Hepatocyte (in vitro differentiated cells): ENCODE measurements at places on chromosomes 2 and 18.
A peak's percentile ranks its signal among the peaks of the same experiment; 100 is the strongest.

GRCh38 chr2:166784296-166784946 lies 103.9 kb upstream of the XIRP2 start:
- peak; percentile 16 for DNase-seq

GRCh38 chr2:168208652-168209051 lies 38.7 kb downstream of the STK39 start:
- no peak for DNase-seq

DNA sequence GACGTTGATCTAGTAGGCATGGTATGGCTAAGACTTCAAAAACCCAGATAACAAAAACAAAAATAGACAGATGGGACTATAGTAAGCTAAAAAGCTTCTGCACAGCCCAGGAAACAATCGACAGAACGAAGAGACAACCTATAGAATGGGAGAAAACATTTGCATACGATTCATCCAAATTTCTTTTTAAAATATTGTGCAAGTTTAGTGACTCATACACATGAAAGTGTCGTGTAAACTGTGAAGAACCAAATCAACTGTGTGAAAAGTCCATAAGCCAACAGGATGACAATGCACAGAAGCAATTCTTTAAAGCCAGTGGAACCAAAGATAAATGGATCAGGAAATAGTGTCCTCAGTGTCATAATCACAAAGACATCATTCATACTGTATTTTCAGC lies 671.1 kb downstream of the RNF144A start:
- DNase-seq = no peak

DNA sequence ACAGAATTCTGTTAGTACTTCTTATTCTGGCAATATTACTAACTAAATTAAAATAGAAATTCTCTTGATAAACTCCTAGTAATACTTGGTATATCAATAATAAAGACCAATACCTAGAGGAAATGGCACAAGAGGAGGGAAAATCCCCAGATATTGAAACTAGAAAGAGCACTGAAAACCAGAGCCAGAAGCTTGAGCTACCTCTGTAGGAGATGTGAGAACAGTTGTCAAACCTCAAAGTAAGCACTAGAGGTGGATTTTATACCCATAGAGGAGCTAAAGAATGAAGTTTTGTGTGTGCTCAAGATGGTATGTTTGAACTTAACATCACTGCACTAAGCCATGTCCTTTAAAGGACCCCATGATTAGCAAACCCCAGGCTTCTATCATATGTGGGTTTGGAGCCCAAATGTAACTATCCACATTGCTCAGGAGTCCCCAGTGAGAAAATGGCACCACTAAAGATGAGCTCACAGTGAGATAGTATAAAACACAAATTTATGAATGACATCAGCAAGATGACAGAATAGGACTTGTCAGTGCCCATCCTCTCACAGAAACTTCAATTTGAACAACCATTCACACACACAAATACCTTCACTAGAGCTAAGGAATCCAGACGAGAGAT lies 122.1 kb downstream of the PKP4 start:
- DNase-seq = no peak

DNA sequence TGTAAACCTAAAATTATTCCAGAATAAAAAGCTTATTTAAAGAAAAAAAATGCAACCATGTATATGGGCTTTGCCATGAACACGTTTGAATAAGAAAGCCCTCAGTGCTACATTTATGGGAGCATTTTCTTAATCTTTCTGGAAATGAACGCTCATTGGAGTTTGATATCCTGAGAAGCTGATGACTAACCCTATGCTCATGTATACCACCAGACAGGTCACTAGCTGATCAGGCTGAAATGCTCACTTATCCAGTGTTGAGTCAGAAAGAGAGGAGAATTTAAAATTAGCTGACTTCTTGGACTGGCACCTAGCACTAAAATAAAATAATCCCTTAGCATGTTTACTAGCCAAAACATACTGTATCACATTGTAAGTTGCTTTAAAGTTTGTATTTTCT lies 254.9 kb upstream of the SIX3 start:
- DNase-seq = no peak

DNA sequence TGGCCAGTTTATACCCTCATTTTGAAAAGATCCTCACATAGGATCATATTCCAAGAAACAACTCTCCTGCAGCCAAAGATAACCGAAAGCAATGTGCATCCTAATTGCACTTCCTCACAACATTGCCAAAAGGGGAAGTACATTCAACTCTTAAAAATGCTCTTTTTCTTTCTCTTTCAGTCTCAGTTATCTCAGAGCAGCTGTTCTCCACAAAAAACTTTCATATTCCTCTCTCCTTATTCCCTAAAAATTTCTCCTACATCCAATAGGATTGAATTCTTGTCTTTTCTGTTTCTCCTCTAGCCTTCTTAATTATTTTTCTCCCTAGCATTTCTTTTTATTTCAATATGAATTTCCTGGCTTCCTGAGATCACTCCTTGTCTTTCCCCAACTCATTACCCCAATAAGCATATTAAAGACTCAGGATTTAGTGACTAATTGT lies 7.4 kb upstream of the VRK2 start:
- no peak for DNase-seq

GRCh38 chr18:9333441-9334328 lies 888 bp upstream of the TWSG1 start:
- no peak for DNase-seq

GRCh38 chr18:3919396-3920061 lies 469.6 kb downstream of the TGIF1 start:
- DNase-seq = no peak

DNA sequence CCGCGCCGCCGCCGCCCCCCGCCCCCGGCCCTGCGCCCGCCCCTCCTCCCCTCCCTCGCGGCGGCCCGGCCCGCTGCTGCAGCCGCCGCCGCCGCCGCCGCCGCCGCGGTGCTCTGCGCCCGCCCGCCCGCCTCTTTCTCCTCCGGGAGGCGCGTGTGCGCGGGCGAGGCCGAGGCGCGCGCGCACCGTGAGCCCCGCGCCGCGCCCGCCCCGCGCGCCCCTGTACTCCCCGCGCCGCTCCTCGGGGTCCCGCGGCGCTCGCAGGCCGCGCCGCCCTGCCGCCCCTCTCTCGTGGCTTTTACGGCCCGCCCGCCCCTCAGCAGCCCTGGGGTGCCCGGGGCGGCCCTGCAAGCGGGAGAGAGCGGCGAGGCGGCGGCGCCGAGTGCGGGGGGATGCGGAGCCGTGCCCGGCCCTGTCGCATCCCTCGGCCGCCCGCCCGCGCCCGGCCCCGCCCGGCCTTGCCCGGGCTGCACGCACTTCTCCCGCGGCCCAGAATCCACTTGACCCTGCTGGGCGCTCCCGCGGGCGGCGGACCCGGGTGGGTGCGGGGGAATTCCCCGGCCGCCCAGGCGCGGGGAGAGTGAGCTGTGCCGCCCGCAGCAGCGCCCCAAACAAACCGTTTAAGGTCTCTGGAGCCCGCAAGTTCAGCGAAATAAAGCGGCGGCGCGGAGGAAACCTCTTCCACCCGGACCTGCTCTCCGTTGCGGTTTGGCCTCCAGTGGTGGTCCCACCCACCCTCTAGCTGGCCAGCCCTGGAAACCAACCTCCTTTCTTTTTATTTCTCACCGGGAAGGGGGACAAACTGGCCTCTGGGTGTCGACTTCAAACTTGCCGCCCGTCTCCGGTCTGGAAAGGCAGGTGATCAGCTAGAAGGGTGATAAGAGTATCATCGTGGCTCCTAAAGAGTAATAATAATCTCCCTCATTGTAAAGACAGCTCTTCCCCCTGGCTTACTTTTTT lies 37.4 kb downstream of the AFF3 start:
- peak; percentile 64 for DNase-seq

GRCh38 chr2:45578056-45578843 lies 32.8 kb downstream of the SRBD1 start:
- DNase-seq = peak; percentile 20

- no peak for DNase-seq
These were observed 35.9 kb downstream of the SPRED2 start for GRCh38 chr2:65396348-65397026.

- no peak for DNase-seq
These were observed 182.1 kb downstream of the ANKRD30B start for GRCh38 chr18:14930076-14930475.

DNA sequence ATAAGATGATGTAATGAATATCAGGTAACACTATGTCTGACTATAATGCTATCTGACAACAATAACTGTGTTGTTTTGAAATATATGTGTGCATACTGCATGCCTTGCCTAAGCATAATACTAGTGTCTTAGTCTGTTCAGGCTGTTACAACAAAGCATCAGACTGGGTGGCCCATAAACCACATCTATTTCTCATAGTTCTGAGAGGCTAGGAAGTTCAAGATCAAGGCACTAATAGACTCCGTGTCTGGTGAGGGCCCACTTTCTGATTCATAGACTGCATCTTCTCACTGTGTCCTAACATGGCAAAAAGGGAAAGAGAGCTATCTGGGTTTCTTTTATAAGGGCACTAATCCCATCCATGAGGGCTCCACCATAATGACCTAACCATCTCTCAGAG lies 80.1 kb downstream of the SUCLG1 start:
- DNase-seq = no peak

GRCh38 chr2:235421618-235422017 lies 72.2 kb upstream of the AGAP1 start:
- no peak for DNase-seq

DNA sequence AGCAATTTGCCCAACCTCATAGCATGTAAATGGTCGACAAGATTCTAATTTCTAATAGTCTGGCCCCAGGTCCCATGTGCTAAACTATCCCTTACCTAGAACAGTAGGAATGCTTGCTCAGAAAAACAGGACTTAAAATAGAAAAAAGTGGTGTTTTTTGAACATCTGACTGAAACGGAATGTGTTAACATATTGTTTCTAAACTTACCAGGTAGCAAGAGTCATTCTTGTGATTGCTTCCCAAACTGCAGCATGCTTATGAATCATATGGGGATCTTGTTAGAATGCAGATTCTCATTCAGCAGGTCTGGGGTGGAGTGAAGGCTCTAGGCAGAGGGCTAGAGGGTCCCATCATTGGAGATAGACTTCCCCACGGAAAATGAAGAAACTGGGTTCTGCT lies 5.8 kb upstream of the SLC20A1 start:
- no peak for DNase-seq

- DNase-seq = no peak
These were observed 88.2 kb upstream of the MCFD2 start for GRCh38 chr2:47003641-47004427.

- peak; percentile 39 for DNase-seq
These were observed 35.4 kb downstream of the SULT1C4 start for GRCh38 chr2:108412995-108413710.

DNA sequence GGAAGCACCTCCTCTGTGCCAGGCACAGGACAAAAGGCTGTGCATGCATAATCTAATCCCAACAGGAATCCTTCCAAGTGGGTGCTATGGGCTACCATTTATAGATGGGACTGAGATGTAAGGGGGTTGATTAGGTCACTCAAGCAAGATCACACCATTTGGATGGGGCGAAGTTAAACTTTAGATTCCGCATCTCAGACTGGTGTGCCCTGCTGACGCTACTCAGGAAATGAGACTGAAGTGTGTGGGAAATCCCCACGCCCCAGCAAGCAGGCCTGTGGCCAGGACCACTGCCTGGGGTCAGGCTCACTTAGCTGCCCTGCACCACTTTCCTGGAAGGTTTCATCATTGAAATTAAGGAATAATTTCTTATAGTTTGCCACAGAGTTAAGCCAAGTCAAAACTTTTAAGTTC lies 70.5 kb upstream of the PPP1CB start:
- DNase-seq = no peak

DNA sequence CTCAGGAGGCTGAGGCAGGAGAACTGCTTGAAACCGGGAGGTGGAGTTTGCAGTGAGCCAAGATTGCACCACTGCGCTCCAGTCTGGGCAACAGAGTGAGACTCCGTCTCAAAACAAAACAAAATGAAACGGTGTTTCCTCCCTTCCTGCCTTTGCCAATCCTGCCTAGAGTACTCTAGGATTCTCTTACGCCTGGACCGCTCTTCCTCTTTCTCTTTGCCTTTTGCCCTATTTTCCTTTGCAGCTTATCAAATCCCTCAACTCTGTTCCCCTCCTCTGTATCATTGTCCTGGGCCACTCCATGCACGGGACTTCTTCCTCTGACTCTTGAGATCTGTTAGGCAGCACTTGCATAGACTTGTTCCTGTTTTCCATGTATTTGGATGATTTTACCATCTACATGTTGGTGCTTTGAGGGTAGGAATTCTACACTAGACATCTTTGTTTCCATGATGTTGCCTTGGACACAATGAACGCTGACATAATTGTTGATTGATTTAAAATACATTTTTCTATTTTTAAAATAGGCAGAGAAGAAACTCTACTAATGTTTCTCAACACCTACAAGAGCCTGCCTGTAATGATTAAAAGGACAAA lies 24.8 kb upstream of the ACYP2 start:
- no peak for DNase-seq

DNA sequence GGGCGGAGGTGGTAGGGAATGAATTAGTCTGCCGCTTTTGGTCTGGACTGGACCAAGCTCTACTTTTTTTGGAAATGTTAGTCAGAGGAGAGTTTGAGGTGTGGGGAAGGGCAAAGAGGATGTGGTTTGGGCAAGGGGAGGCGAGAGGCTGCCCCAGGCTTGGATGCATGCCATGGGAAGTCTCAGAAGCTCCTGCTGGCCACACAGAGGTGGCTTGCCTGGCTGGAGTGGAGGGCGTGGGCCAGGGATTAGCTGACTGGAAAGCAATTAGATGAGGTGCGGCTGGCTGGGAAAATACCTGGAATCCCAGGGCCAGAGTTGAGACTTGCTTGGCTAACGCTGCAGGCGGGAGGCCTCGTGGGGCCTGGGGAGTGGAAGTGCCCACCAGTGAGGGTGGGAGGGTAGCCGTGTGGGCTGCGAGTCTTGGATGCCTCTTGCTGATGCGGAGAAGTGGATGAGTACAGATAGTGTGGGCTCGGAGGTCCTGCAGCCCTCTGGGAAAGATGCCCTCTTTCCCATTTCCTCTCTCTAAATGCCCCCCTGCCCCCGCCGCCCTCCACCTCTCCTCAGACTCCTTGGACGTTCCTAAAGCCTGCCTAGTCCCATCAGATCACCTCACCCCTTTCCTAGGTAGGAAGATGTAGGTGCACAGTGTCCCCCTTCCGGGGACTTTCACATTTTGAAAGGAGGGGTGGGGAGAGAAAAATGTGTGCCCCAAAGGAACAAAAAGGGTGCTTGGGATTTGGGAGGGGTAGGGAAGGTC lies 117.6 kb downstream of the SMAD7 start:
- peak; percentile 53 for DNase-seq

DNA sequence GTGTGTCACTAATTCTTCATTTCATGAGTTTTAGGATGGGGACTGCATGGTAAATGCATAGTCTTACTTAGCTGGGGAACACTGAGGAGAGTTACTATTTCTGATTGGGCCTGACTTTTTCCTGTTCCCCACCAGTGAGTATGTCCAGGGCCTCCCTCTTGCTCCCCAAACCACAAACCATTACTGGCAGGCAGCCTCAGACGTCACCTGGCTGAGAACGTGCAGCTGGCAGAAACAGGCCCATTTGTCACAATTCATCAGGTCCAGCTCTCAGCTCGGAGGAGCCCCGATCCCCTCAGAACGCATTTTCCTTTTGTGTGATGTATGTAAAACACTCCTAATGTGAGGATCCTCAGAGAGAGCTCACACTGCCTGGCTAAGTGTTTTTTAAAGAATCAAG lies 71.7 kb upstream of the SIX3 start:
- no peak for DNase-seq

- no peak for DNase-seq
These were observed 62.1 kb upstream of the PGAP1 start for GRCh38 chr2:196988639-196989038.

GRCh38 chr2:199409759-199410529 lies 47.8 kb downstream of the SATB2 start:
- DNase-seq = no peak
